ENCODE measurements at places on chromosomes 7 and 10. TPM values are rescaled to one million over a fixed set of nuclear protein-coding genes. Genes with fewer than 3 reads are reported as not detected.
A peak's percentile ranks its signal among the peaks of the same experiment; 100 is the strongest.

Gene ZNF485
- 3.4 TPM for total RNA-seq

DNA sequence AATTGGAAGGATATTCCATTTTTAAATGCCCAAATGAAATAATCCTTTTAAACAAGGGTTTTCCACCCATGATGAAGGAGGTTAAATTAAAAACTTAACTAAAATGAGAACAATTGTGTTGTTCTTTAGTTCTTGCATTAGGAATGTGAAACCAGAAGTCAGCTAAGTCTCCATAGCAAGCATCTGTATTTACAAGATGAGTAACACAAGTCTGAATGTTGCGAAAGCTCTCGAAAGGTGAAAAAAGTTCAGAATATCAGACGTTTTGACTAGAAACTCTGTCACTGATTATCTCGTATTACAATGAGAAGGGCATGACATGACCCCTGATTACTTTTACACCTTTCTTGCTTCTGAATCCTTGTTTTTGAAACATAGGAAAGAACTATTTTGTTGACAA is 149.6 kb downstream of the BICC1 start:
- DNase-seq = no peak
- H3K4me1 ChIP-seq = no peaks in the 10 kb centered on the region
- H3K27ac ChIP-seq = no peak overlapping the region
- peaks cover 2% of the 10 kb centered on the region for H3K27me3 ChIP-seq

- DNase-seq = peak; percentile 86
- H3K36me3 ChIP-seq = no peaks in the 10 kb centered on the region
- peaks cover 6% of the 10 kb centered on the region for H3K27me3 ChIP-seq
- peaks cover 42% of the 10 kb centered on the region for H3K4me1 ChIP-seq
Observed at GRCh38 chr7:1224086-1224716, 8.5 kb upstream of the UNCX start.

- H3K27ac ChIP-seq = no peak overlapping the region
- no peak for DNase-seq
- no peaks in the 10 kb centered on the region for H3K36me3 ChIP-seq
- no peak overlapping the region for H3K4me3 ChIP-seq
- no peaks in the 10 kb centered on the region for H3K4me1 ChIP-seq
- no peaks in the 10 kb centered on the region for H3K27me3 ChIP-seq
Observed at GRCh38 chr10:89120931-89121763, 86.0 kb downstream of the CH25H start.

- H3K4me1 ChIP-seq = no peaks in the 10 kb centered on the region
- peaks cover 4% of the 10 kb centered on the region for H3K27me3 ChIP-seq
- H3K27ac ChIP-seq = no peak overlapping the region
- H3K4me3 ChIP-seq = no peak overlapping the region
- no peaks in the 10 kb centered on the region for H3K36me3 ChIP-seq
Observed at GRCh38 chr10:16011548-16011947, 151.2 kb upstream of the MINDY3 start.

Gene EGFR
- total RNA-seq = 12.8 TPM

- peaks cover 9% of the 10 kb centered on the region for H3K4me1 ChIP-seq
- H3K36me3 ChIP-seq = no peaks in the 10 kb centered on the region
- no peak overlapping the region for H3K4me3 ChIP-seq
- H3K27ac ChIP-seq = no peak overlapping the region
Observed at GRCh38 chr7:107644309-107644974, 16.2 kb upstream of the SLC26A4 start.

DNA sequence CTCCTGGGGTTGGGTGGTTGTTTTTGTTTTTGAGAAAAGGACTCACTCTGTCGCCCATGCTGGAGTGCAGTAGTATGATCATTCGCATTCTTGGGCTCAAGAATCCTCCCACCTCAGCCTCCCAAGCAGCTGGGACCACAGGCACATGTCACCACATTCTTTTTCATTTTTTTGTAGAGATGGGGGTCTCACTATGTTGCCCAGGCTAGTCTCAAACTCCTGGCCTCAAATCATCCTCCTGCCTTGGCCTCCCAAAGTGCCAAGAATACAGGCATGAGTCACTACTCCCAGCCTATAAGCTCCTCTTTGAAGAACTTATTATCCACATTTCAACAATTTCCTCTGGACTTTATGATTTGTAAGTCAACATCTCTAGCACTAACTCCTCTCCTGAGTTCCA is 102.7 kb downstream of the KMT2C start:
- peaks cover 5% of the 10 kb centered on the region for H3K4me1 ChIP-seq
- no peak overlapping the region for H3K4me3 ChIP-seq
- no peaks in the 10 kb centered on the region for H3K36me3 ChIP-seq

DNA sequence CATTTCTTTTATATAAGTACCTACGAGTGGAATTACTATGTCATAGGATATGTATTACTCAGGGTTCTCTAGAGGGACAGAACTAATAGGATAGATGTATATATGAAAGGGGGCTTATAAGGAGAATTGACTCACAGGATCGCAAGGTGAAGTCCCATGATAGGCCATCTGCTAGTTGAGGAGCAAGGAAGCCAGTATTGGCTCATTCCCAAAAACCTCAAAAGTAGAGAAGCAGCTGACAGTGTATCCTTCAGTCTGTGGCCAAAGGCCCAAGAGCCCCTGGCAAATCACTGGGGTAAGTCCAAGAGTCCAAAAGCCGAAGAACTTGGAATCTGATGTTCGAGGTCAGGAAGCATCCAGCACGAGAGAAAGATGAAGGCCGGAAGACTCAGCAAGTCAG is 59.8 kb downstream of the GALNT17 start:
- H3K4me3 ChIP-seq = no peak overlapping the region
- H3K27ac ChIP-seq = peak overlapping the region; percentile 86
- peaks cover 25% of the 10 kb centered on the region for H3K36me3 ChIP-seq
- no peaks in the 10 kb centered on the region for H3K27me3 ChIP-seq
- peaks cover 22% of the 10 kb centered on the region for H3K4me1 ChIP-seq

Gene GIMAP8
- total RNA-seq = not detected

- H3K27me3 ChIP-seq = peaks cover 11% of the 10 kb centered on the region
- H3K27ac ChIP-seq = peak overlapping the region; percentile 25
- peaks cover 15% of the 10 kb centered on the region for H3K36me3 ChIP-seq
- peaks cover 40% of the 10 kb centered on the region for H3K4me1 ChIP-seq
Observed at GRCh38 chr10:132637477-132638129, 100.0 kb downstream of the INPP5A start.

DNA sequence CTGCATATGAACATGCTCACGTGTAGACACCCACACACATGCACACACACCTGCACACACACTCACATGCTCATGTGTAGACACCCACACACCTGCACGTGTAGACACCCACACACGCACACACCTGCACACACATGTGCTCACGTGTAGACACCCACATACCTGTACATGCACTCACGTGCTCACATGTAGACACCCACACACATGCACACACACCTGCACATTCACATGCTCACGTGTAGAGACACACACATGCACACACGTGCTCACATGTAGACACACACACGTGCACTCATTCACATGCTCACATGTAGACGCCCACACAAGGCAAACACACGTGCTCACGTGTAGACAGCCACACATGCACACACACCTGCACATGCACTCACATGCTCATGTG is 275.8 kb downstream of the PTPRN2 start:
- peaks cover 8% of the 10 kb centered on the region for H3K27me3 ChIP-seq
- H3K4me3 ChIP-seq = no peak overlapping the region
- no peak overlapping the region for H3K27ac ChIP-seq
- DNase-seq = no peak
- H3K4me1 ChIP-seq = no peaks in the 10 kb centered on the region

GRCh38 chr7:22390516-22390915 is 33.6 kb upstream of the RAPGEF5 start:
- H3K4me3 ChIP-seq = no peak overlapping the region
- no peaks in the 10 kb centered on the region for H3K36me3 ChIP-seq
- no peaks in the 10 kb centered on the region for H3K4me1 ChIP-seq
- H3K27ac ChIP-seq = no peak overlapping the region
- no peak for DNase-seq

GRCh38 chr10:97566336-97566996 is 6.1 kb upstream of the ANKRD2 start:
- H3K27ac ChIP-seq = no peak overlapping the region
- H3K4me3 ChIP-seq = no peak overlapping the region
- DNase-seq = no peak
- H3K27me3 ChIP-seq = peaks cover 4% of the 10 kb centered on the region
- H3K36me3 ChIP-seq = peaks cover 5% of the 10 kb centered on the region

Gene MXI1
- 48.1 TPM for total RNA-seq

DNA sequence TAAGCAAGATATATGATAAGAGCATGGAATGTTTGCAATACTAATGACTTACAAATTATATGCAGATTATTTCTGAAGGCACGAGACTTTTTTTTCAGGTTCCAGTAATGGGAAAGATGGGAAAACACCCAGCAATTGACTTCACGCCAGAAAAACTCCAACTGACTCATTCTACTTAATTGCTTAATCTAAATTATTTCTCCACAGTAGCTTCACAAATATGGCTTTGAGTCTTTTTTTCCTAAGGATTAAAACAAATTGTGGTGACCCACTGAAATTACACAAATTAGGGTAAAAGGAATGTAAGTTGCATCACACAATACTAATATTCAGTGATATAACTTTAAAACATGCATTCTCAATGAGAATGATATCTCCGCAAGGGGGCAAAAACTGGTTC is 138.7 kb downstream of the GNAI1 start:
- H3K27ac ChIP-seq = no peak overlapping the region
- H3K36me3 ChIP-seq = no peaks in the 10 kb centered on the region
- no peak overlapping the region for H3K4me3 ChIP-seq
- no peaks in the 10 kb centered on the region for H3K4me1 ChIP-seq

DNA sequence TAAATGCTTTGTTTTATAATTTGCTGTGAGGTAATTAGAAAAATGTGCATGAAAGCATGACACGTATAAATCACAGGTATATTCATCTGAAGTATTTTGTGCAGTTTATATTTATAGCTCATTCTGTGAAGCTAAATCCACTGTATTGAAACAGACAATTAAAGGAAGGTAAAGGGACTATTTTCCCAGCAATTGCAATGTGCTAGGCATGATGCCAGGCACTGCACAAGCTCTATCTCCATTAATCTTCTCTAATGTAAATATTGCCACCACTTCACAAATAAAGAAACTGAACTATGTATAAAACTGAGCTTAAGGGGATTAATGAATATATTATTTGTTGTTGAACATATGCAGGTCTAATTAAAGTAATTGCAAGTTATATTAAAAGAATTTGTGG is 1012.5 kb downstream of the NRG3 start:
- no peak overlapping the region for H3K27ac ChIP-seq
- H3K4me3 ChIP-seq = no peak overlapping the region
- no peaks in the 10 kb centered on the region for H3K36me3 ChIP-seq
- no peaks in the 10 kb centered on the region for H3K27me3 ChIP-seq

DNA sequence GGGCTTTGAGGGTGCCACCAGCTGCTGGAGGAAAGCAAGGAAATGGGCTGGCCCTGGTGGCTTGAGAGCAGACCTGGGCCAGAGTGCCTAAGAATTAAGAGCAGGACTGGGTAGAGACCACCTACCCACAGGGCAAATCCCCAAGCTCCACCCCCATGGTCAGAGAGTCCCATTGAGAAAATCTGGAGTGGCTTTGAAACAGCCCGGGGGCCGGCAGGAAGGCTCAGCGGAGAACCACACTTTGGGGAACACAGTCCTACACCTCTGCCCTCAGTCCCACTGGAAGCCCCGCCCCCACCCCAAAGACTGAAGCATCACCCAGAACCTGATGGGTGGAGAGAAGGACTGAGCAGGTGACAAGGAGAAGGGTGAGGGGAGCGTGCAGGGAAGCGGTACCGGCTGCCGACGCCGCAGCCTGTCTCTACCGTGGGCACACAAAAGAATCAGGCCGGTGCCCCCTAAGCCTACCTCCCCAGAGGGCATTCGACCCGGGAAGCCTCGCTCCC is 3.6 kb downstream of the SMARCD3 start:
- peaks cover 21% of the 10 kb centered on the region for H3K27me3 ChIP-seq
- H3K4me1 ChIP-seq = peaks cover 18% of the 10 kb centered on the region
- no peaks in the 10 kb centered on the region for H3K36me3 ChIP-seq
- H3K27ac ChIP-seq = no peak overlapping the region
- H3K4me3 ChIP-seq = peak overlapping the region; percentile 69

GRCh38 chr10:31745612-31746376 is 182.8 kb downstream of the ARHGAP12 start:
- peak; percentile 35 for DNase-seq
- peaks cover 2% of the 10 kb centered on the region for H3K27me3 ChIP-seq
- no peaks in the 10 kb centered on the region for H3K36me3 ChIP-seq
- peaks cover 27% of the 10 kb centered on the region for H3K4me1 ChIP-seq

Gene SLC29A4
- 30.5 TPM for total RNA-seq

GRCh38 chr10:131427901-131428300 is 116.4 kb upstream of the TCERG1L start:
- no peak overlapping the region for H3K4me3 ChIP-seq
- H3K27me3 ChIP-seq = peaks cover 5% of the 10 kb centered on the region
- H3K36me3 ChIP-seq = no peaks in the 10 kb centered on the region
- no peaks in the 10 kb centered on the region for H3K4me1 ChIP-seq
- DNase-seq = no peak
- H3K27ac ChIP-seq = no peak overlapping the region

Gene SPDYE8
- total RNA-seq = not detected

GRCh38 chr7:1019789-1020610 is 24.3 kb upstream of the GPR146 start:
- no peak overlapping the region for H3K27ac ChIP-seq
- H3K4me3 ChIP-seq = no peak overlapping the region
- peaks cover 11% of the 10 kb centered on the region for H3K27me3 ChIP-seq
- peaks cover 5% of the 10 kb centered on the region for H3K36me3 ChIP-seq

DNA sequence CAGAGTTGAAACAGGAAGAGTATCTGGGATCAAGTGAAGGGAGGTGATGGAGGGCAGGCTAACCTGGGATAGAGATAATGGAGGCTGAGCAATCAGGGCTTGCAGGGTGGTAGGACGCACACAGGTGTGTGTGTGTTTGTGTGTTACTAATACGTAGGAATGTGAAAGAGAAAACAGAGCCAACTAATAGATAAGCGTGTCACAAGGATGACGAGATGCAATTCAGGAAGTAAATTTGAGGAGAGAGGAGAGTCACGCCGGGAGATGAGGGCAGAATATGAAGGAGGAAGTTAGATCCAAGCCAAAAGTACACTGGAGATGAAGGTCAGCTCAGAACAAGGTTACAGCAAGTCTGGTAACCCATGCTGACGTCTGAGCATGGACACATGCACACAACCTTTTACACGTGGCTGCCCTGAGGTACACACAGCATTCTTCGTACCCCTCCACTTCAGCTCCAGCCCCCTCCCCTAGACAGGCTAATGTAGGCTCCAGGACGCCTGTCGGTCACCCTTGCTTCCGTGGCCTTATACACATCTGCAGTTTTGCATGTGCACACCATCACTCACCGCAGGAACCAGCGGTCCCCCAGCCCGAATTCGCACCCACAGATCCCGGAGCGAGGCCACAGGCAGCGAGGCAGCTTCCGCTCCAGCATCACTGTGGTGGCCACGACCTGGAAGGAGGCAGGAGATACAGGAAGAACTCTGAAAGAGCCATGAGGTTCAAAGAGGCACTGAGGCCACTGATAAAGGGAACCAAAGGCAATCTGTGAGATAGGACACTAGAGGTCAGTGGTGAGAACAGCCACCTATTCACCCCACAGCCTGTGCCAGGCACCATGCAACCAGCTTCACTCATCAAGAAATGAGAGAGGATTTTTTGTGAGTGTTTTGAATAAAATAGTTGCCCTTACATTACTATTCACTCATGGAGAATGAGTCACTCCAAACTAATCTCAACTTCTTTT is 23.7 kb upstream of the TRPV6 start:
- peaks cover 2% of the 10 kb centered on the region for H3K27me3 ChIP-seq
- H3K4me3 ChIP-seq = no peak overlapping the region
- no peak for DNase-seq
